ENCODE measurements at places on chromosomes 3 and 15.

GRCh38 chr3:63470745-63471144, 181.7 kb upstream of the SNTN start:
- DNase-seq = no peak

- DNase-seq = no peak
These were observed 31.3 kb downstream of the RPN1 start for GRCh38 chr3:128619146-128619890.

DNA sequence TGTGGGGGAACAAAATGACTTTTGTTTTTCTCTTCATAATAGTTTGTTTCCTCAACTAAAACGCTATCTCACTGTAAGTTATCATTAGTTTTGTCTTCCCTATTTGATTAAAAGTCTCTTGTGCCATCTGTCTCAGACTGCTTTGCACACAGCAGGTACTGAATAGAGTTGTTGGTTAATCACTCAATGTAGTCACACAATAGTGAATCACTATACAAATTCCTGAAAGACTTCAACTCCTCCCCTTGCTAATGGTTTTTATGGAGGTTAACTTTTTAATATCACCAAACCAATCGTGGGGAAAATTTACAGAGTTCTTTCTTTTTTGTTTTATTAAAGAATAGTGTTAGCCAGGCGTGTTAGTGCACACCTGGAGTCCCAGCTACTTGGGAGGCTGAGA, 2.6 kb upstream of the NGLY1 start:
- no peak for DNase-seq

- DNase-seq = no peak
These were observed 113.5 kb upstream of the TOPAZ1 start for GRCh38 chr3:44128057-44128775.

GRCh38 chr3:148992027-148992634, 791 bp downstream of the GYG1 start:
- peak; percentile 5 for DNase-seq

DNA sequence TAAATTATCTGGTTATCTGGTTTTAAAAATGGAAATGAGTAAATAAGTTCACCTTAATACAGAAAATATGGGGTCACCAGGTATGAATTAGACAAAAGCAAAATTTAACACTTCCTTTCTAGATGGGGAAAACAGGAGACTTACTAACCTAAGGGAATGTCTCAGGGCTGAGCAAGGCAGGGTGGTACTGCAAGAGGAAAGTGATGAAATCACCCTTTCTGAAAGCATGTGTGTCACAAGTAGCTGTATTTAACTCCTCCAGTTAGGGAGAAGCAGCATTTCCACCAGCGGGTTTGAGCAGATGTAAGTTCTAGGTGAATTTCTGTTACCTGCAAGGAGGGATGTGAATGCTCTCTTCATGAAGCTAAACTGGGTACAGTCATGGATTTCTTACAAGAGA, 629.1 kb downstream of the MECOM start:
- DNase-seq = no peak

DNA sequence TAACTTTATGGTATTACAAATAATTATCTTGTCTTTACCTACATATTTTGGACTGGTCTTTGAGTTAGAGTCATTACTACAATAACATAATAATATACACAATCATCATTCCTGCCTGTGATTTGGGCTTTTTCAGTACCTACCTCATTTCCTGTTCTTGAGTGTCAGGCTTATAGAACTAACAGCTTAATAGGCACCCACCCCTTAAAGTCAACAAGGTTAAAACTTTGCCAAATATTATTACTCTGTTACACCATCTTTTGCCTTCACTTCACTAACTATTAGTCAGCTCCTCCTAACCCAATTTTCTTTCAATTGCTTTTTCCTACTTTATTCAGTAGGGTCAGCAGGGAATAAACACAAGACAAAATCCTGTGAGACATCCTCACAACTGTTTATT, 488.7 kb upstream of the AGTR1 start:
- no peak for DNase-seq

- DNase-seq = no peak
These were observed 199.6 kb upstream of the SEMA6D start for GRCh38 chr15:47517737-47518136.

DNA sequence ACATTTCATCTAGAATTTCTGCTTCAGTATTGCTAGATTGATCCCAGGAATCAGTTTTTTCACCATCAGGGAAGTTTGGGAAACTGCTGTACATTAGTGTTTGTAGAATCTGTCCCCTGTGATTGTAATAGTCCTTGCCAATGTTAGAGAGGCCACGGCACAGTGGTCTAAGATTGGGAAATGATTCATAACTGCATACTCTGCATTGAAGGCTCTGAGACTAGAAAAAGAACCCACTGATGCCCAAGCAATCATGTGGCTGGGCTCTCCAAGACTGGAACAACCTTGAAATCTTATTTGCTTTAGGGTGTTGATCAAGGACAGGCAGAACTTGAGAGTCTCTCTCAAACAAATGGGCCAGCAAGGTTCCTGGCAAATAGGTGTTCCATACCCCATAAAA, 245.6 kb upstream of the LRTM1 start:
- DNase-seq = no peak

DNA sequence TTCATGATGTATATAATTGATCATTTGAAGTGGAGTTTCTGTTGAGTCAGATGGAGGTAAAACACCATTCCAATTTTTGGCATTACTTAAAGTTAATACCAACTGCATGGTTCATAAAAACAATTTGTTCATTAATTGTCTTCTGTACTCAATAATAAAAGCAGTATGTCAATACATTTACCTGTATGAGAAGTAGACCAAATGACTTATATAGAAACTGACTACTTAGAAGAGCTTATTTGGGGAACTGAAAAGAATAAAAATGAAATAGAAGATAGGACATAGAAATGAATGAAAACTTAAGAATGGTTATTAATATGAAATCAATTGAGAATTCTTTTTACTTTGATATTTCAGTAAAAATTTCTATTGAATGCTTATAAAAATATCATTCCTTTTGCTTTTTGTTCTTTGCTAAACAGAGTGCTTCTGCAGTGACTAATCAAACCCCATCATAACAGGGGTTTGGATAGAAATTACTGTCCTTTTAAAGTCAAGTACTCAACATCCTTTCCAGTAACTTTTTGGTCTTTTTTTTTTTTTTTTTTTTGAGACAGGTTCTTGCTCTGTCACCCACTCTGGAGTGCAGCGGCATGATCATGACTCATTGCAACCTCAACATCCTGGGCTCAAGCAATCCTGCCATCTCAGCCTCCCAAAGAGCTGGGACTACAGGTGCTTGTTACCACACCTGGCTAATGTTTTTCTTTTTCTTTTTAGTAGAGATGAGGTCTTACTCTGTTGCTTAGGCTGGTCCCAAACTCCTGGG, 6.5 kb upstream of the CRYBG3 start:
- DNase-seq = no peak

DNA sequence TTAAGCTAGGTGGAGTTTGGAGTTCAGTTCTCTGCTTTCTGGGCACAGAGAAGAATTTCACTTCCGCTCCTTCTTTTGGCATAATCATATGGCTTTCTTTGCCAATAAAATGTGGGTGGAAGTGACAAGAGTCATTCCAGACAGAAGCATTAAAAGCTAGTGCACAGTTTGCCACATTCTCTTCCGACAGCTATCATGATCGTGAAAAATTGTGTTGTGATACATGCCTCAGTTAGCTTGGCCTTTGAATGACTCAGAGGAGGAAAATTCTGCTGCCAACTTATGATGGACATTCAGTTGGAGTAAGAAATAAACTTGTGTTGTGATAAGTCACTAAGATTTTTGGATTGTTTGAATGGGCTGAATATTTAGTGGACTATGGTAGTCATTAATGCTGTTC, 291.7 kb upstream of the SATB1 start:
- DNase-seq = no peak

- no peak for DNase-seq
These were observed 12.8 kb downstream of the CTNNB1 start for GRCh38 chr3:41212088-41212487.

GRCh38 chr3:141388823-141389621, 20.7 kb downstream of the ZBTB38 start:
- no peak for DNase-seq

GRCh38 chr15:39320886-39321285, 260.0 kb upstream of the THBS1 start:
- no peak for DNase-seq

GRCh38 chr15:65962187-65962586, 92.9 kb downstream of the RAB11A start:
- no peak for DNase-seq

GRCh38 chr3:195897853-195898415, 10.4 kb downstream of the TNK2 start:
- no peak for DNase-seq

- no peak for DNase-seq
These were observed 85.8 kb downstream of the HMG20A start for GRCh38 chr15:77506311-77507142.

DNA sequence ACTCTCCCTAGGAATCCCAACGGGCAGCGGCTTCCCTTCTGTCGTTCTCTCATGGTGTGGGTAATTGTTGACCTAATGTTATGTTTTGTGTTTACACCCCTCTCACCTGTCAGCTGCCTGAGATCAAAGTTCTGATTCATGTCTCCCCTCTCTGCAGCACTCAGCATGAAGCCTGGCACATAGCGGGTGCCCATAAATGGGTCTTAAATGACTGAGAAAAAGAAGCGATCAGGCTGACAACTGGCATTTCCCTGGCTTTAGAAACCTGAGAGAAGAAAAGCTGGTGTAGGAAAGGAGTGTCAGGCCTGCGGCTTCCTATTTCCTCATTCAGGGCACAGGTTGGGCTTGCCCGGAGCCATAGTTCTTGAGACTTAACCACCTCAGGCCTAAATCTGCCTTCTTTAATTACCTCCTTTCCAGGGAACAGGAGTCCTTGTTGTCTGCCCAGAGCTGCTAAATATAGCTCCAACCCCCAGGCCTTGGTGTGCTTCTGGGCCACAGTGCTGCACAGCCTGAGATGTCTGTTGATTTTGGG, 31.8 kb downstream of the LPP start:
- no peak for DNase-seq

DNA sequence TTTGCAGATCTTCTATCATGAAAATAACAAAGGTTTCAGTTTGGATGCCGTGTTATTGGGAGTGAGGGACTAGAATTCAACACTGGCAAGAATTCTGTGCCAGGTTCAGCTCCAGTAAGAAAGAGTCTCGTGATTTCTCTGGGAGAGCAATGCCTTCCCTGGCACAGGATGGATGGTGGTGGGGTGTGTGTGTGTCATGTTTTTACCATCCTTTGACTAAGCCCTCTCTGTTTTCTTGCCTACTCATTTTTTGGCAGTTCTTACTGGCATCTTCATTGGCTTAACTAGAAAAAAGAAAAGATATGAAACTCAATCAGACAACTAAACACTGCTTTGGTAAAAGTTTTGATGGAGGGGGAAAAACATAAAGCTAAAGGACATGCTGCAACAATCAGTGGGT, 86.6 kb downstream of the FMN1 start:
- DNase-seq = no peak

- no peak for DNase-seq
These were observed 56.3 kb upstream of the PSMD6 start for GRCh38 chr3:64079369-64080150.

DNA sequence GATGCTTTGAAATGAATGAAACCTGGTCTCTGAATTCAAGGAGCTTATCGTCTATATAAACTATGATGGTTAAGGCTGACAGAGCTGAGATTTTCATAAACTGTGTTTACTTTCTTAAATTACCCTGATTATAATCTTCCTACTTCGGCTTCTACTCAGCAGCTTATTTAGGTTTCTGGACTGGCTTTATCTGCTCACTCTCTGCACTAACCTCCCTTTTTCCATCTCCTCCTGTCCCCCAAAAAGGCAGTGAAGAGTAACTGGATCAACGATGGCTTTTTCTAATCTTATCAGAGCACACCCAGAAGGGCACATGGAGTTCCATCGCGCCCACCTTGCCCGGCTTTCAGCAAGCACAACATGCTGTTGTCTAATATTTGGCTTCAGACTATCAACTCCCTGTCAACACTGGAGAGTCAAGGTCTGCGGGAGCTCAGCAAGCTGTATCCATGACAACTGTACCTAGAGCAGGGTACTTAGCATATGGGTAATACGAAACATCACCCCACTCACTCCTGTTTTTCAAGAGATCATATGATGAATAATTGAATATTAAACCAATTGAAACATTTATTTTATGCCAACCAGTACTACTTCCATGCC, 417.3 kb downstream of the GABRB3 start:
- DNase-seq = no peak

DNA sequence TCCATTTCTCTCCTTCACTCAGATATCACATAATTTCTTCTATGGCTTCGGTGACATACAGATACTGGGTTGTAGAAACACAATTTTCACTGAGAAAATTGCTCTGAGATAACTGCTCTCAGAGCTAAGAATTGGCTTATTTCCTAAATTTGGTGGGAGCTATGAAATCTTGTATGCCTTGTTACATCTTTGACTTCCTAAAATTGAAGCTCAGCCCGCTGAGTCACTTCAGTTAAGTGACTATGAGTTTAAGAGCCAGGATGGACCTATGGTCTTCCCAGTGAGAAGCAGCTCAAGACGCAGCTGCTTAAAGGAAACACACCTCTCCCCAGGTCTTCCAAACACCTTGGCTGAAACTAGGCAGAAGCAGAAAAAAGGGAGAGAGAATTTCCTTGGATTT, 56.4 kb downstream of the EFHB start:
- DNase-seq = no peak

DNA sequence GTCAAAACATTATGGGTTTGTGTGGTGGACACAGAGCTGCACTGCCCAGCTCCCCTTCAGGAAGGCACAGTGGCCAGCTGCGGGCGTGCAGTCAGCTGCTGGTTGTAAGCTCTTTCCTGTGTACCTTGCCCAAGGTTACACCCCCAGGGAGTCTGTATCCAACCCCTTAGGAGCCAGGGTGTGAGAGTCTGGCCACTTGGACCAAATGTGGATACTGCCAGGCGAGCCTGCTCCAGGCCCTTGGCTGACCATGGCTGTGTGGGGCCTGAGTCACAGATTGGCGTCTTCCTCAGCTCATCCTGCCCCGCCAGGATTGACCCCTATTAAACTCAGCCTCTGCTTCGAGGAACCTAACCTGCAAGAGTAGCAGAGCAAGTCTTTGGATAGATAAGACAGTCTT, 56.9 kb downstream of the ABHD5 start:
- no peak for DNase-seq

GRCh38 chr15:91919014-91919534, 65.6 kb downstream of the SLCO3A1 start:
- no peak for DNase-seq

DNA sequence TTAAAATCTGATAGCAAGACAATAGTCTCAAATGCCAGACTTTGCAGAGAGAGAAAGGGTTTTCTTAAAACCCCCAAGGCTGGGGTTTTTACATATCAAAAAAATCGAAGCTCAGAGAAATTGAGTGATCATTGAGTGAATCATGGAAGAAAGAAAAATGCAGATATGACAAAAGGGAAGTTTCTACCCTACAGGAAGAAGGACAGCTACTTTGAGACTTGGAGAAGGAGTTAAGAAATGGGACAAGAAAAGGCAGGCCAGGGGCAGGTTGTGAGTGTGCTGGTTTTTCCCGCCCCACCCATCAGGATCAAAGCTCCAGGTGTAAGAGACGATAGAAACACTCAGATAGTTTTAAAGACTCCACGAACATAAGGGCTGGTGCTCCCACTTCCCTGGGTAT, 18.6 kb downstream of the TMEM158 start:
- DNase-seq = no peak

Measured in stimulated activated CD4-positive, alpha-beta T cell treated with anti-CD3 and anti-CD28 coated beads, Interleukin-12 subunit alpha, Interleukin-12 subunit beta, amount 100 ng/mL, for 24 hours (primary cell).